Activated T-helper 17 cell treated with anti-CD3 and anti-CD28 coated beads, Interleukin-2, amount 50 U/mL, for 72 hours (primary cell): ENCODE measurements at places on chromosomes 5 and 9. TPM values are rescaled to one million over a fixed set of nuclear protein-coding genes. Genes with fewer than 3 reads are reported as not detected.

EIF4E1B gene
- total RNA-seq, result not detected

FOXD4L5 gene
- 0.37 TPM for total RNA-seq

DBH gene
- total RNA-seq, result not detected

AGXT2 gene
- total RNA-seq, result not detected

PCDHA7 gene
- total RNA-seq, result not detected

MEIKIN gene
- total RNA-seq, result not detected

SMAD5 gene
- 21.1 TPM for total RNA-seq

FOXD4 gene
- total RNA-seq, result 0.22 TPM

CLINT1 gene
- 60.7 TPM for total RNA-seq

- ATAC-seq, result peak; percentile 44
Measured at GRCh38 chr5:172078726-172079345, 72.4 kb upstream of the FBXW11 start.

- ATAC-seq, result no peak
Measured at GRCh38 chr5:167071981-167072610, 1219.3 kb upstream of the WWC1 start.

DNA sequence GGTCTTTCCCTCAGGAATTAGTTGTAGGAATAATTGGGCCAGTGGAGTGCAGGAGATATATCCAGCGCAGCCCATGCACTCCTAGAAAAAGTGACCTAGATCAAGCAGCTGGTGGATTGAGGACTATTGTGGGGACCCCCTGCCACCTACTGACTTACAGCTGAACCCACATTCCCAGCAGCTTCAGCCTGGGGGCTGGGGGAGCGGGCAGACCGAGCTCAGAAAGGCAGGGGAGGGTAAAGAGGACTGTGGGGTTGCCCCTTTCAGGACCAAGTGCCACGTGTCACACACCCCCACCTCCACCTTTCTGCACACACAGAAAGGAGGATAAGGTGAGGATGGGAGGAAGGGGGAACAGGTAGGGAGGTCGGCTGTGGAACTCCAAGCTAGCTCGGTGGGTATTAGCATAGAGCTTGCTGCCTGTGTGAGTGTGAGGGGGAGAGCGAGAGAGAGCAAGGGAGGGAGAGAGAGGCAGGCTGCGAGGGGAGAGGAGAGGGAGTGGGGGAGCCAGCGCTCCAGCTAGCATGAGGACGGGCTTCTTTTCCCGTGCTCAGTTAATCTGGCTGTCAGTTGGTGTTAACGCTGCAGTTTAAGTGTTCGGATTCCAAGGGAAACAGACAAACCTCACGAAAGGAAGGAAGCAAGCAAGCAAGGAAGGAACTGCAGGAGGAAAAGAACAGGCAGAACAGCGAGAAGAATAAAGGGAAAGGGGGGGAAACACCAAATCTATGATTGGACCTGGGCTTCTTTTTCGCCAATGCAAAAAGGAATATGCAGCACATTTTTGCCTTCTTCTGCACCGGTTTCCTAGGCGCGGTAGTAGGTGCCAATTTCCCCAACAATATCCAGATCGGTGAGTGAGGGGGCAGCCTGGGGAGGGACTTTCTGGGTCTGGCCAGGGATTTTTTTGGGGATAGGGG, at the start of gene GRIA1:
GRIA1 (plus strand) TSS at position 553 of the 920 bp plus-strand sequence.
- no peak for ATAC-seq

GRCh38 chr5:143506836-143507552, 103.5 kb upstream of the NR3C1 start:
- ATAC-seq, result no peak

- ATAC-seq, result no peak
Measured at GRCh38 chr5:118548761-118549720, 439.3 kb downstream of the DTWD2 start.

DNA sequence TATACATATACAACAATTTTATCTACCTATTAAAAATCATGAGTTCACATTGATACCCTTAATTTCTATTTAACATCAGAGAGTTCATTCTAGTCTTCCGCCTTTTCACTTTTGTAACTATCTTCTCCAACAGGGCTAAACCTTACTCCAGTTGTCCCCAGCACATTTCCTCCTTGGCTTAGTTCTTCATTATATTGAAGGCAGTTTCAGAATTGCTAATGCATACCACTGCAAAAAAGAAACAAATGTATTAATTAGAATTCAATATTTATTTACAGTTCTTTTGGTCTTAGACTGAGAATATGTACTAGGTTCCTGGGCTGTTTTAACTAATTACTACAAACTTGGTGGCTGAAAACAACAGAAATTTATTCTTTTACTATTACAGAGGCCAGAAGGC, 132.5 kb downstream of the WDR70 start:
- no peak for ATAC-seq

GRCh38 chr5:59923465-59923864, 29.9 kb upstream of the PDE4D start:
- no peak for ATAC-seq

GRCh38 chr9:100715100-100715380, 137.2 kb downstream of the CAVIN4 start:
- no peak for ATAC-seq

- no peak for ATAC-seq
Measured at GRCh38 chr9:130448771-130449603, 4.2 kb downstream of the ASS1 start.

DNA sequence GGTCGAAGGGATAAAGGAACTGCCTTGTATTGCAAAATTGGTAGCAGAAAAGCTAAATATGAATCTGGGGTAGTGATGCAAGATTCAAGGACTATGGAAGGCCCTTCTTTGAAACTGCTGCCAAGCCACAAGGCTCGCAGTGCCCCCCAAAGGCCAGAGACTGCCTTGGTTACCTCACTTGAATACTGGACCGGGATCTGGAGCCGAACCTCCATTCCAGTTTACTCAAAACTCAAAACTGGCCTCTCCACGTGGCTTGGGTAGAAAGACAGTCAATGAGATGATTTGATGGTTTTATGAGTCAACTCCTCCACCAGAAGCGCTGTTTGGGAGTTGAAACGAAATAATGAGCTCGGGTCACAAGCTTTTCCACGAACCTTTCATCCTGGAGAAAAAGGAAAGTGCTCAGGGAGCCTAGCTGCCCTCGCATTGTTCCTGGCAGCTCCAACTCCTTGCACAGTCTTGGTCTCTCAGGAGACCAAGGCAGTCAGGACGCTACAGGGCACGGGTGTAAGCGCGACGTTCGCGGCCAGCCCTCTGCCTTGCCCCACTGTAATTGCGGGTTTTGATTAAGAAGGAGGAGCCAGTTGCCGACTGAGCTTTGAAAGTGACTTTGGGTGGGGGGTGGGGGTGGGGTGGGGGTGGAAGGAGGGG, 2.8 kb downstream of the ST8SIA4 start:
- ATAC-seq, result peak; percentile 23

DNA sequence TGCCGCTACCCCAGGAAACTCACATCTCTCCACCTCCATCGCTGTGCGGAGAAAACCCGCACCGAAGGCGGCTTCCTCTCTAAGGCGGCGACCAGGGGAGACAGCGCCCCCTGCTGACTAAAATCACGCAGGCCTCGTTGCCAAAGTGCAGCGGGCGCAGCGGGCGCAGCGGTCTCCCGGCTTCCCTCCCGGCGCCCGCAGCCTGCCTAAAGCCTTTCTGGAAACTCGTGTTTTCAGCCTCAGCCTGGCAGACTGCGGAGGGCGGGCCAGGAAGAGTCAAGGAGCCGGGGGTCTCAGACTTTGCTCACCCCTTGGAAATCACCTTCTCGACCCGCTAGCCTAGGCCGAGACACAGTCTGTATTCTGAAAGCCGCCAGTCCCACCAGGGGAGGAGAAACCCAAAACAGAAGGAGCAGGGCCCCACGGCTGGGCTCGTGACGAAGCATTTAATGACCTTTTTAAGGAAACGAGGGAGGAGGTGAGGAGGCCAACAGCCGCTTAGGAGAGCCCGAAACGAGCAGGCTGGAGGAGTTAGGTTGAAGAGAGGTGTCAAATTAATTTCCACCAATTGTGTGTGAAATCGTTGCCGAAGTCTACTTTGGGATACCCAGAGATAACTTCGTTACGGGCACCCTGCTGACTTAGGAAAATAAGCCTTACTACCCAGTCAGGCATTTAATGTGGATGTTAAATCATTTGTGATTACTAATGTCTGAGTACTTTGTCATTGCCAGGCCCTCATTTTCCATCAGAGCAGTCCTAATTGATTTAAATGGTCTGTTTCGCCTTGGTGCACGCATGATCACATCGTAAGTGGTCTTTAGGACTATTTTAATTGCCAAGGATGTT, 7.3 kb upstream of the FOXB2 start:
- peak; percentile 78 for ATAC-seq

DNA sequence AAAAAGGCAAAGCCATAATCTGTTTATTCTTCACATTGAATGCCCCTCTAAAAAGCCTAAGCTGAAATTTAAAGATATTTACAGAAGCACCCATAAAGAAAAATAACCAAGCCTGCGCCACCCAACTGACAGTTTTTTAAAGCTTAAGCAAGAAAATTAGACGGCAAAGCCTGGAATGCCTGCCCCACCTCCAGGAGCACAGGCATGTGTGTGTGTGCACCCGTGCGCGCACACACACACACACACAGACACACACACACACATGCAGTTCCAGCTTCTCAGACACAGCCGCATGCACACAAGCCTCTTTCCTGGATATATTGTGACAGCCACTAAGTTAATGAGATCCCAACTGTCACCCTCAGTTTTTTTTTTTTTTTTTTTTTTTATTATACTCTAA, 88.2 kb downstream of the FRMD3 start:
- no peak for ATAC-seq

GRCh38 chr9:33178972-33179697, 12.0 kb upstream of the B4GALT1 start:
- ATAC-seq, result no peak

- ATAC-seq, result no peak
Measured at GRCh38 chr5:59360130-59360555, 533.4 kb downstream of the PDE4D start.

- ATAC-seq, result no peak
Measured at GRCh38 chr9:18605766-18606180, 131.8 kb downstream of the ADAMTSL1 start.

- peak; percentile 46 for ATAC-seq
Measured at GRCh38 chr9:27888661-27889295, 315.5 kb upstream of the C9orf72 start.

DNA sequence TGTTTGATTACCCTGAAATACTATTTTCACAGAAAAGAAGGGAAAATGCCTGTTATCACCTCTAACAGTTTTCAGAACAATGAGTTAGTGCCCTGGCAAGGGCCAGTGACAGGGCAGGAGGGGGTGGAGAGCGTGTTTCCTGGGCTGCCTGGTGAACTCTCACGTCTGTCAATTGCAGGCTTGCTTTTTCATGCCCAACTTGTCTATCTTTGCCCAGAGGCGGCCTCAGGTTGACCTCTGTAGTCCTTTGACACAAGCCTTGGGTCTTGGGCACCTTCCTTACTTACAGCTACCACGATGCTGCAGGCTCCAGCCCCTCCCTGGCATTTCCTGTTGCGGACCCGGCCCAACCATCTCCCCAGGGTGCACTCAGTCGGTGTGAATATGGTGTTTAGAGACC, 2.2 kb upstream of the CEL start:
- ATAC-seq, result no peak
